H1 (cell line): ENCODE measurements at places on chromosomes 11 and 22. TPM values are rescaled to one million over a fixed set of nuclear protein-coding genes. Genes with fewer than 3 reads are reported as not detected.

The SORL1 gene
- 65.5 and 66.6 TPM in 2 replicates for total RNA-seq

The MS4A3 gene
- total RNA-seq = not detected in 2 replicates

DNA sequence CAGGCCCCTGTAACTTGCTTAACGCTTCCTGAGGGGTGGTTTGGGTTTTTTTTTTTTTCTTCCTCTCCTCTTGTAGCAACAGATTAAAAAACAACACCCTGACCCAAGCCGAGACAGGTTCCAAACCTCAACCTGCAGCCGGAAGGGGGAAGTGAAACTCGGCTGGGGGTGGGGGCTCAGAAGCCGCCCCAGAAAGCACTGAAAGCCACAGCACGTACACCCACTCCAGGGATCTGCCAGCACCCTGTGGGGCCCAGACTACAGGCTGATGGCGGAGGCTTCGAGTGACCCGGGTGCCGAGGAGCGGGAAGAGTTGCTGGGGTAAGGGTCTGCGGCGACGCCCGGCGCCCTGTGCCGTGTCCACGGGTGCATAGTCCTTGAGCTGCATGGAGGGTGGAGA, at the start of gene LSP1:
Gene LSP1 (plus strand): TSS at position 208 of the 400 bp plus-strand sequence. CDS start 61 bp downstream, at position 269.
- no peak for DNase-seq

GRCh38 chr11:75481922-75482606, 43.7 kb downstream of the GDPD5 start:
- DNase-seq = no peak

DNA sequence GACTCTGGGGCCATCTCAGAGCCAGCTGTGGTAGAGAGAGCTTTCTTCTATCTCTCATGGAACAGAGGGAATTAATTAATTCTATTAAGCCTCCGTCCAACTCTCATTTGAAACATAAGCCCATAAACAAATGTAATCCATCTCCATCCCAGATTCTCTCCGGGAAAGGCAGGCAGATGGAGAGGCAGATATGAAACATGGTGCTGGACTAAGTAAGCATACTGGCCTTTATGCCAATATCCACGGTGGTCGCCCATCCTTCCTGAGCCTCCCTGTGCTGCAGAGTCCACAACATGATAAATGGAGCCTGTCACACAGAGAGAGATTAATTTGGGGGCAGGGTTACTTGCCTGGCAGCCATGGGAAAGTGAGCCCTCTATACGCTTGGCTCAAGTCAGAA, 44.8 kb downstream of the PRR5L start:
- no peak for DNase-seq

DNA sequence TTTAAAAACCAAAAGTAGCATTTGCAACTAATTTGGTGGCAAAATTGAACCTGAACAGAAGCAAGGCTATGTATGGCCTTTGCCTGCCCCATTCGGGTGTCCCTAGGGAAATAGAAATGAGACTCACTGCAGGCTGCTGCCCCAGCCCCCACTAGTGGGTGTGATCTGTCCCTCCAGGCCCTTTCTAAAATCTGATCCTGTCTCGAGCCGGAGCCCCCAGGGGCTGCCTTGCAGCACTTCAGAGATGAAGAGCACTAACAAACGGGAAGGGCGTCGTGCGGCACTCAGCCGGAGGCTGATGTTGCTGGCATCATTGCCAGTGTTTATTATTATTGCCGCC, 43.2 kb downstream of the CD82 start:
- DNase-seq = no peak

GRCh38 chr11:5796541-5796940, 5.5 kb upstream of the OR52N1 start:
- no peak for DNase-seq
